ENCODE measurements at places on chromosomes 7 and 10. TPM values are rescaled to one million over a fixed set of nuclear protein-coding genes. Genes with fewer than 3 reads are reported as not detected.

- DNase-seq, result no peak
Observed at GRCh38 chr7:47505312-47506007, 76.5 kb downstream of the TNS3 start.

SPDYE9 gene
- total RNA-seq, result not detected

- peak; percentile 30 for DNase-seq
Observed at GRCh38 chr10:21385996-21386585, 139.4 kb downstream of the SKIDA1 start.

DNA sequence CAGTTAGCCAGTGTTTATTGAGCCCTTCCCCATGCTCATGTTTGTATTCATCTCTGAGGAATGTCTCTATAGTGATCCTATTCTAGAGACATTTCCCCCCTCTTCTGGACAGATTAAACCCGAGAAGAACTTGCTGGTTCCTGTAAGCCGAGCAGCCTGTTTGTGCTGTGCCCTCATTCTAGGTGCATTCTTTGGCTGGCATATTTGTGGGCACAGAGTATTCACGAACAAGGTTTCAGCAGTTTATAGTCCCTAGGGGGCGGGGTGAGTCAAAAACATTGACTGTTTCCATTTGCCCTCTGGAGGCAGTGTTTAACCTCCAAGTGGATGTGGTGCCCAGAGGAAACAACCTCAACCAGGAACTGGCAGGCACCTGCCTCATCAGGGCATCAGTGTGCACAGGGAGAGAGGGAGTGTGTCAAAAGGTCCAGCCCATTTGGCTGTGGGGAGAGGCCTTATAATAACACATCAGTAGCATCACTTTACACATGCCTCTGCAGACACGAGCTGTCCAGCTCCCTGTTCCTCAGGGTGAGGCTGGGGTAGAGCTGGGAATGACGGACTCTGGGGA, 273.3 kb upstream of the LRGUK start:
- DNase-seq, result peak; percentile 76

DNA sequence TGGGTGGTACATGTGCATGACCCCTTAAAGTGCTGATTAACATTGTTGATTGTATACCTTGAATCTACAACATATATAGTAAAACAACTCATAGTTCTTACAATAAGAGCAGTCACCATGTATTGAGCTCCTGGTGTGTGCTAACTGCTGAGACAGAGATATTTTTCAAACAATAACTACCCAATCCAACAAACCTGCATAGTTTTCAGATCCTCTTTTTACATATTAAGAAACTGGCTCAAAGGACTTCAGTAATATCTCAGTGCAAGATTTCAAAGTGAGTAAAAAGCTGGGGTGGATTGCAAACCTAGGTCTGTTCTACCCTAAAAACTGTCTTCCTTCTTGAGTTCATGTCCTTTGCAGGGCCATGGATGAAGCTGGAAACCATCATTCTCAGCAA, 272.2 kb downstream of the SNX13 start:
- DNase-seq, result no peak

GRCh38 chr7:150695654-150696053, 10.1 kb downstream of the GIMAP2 start:
- DNase-seq, result no peak

INSYN2A gene
- total RNA-seq, result under 0.01 TPM

GRCh38 chr7:31110331-31111108, 58.4 kb downstream of the ADCYAP1R1 start:
- DNase-seq, result no peak

- no peak for DNase-seq
Observed at GRCh38 chr10:114593816-114594468, 64.1 kb downstream of the ABLIM1 start.

LRRTM3 gene
- not detected for total RNA-seq

ZPBP gene
- not detected for total RNA-seq

DNA sequence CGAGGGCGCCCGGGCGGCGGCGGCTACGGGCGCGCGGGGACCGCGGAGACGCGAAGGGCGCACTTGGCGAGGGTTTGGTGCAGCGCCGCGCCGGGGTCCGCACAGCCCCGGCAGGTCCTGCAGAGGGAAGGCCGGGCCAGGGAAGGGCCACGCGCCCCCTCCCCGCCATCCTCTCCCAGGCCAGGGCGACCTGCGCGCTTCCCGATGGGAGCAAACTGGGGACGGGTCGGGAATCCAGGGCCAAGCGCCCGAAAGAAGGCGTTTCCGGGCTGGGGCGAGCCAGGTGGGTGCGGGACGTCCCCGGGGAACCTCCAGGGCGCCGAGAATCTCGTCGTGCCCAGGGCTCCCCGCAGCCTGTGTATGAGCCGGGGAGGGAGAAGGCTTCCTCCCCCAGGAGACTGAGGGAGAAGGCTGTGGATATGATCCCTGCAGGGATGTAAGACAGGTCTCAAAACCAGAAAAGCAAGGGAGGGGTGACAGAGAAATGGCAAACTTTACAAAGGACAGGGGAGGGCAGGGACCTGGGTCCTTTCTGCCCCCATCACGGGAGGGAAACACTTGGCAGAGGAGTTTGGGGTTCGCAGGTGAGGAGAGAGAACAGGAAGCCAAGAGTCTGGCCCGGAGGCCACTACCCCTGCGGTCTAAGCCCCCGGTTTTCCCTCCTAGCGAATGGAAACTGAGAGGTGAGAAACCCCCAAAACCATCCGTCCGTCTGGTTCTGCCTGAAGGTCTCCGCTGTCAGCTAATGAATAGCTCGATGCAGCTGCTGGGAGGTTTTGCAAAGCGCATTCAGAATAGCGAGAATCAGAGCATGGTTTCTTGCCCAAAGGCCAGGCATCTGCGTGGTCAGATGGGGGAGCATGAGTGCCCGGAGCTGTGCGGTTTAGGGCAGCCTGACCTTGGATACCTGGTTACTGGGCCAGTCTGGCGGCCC, 674 bp downstream of the AMZ1 start:
- peak; percentile 95 for DNase-seq

GSTK1 gene
- 96.1 TPM for total RNA-seq

ATRNL1 gene
- 0.12 TPM for total RNA-seq

FFAR4 gene
- total RNA-seq, result not detected

ASB4 gene
- total RNA-seq, result 0.12 TPM

PPP1R9A gene
- under 0.01 TPM for total RNA-seq

DNA sequence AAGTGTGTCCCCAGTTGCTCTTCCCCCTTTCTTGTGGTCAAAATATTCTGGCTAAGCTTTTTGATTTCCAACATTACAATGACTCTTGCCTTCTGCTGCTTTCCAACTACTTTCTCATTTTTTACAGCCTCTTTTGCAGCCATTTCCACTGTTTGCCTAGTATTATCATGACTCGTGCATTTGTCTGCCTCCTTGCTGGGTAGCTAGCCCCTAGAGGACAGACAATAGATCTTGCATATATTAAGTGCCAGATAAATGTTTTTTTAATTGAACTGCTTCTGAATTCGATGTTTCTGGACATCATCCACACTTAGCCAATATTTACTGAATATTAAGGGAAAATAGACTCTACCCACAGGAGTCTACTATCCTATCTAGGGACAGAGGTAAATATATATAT, 124.5 kb downstream of the POU6F2 start:
- no peak for DNase-seq

DNA sequence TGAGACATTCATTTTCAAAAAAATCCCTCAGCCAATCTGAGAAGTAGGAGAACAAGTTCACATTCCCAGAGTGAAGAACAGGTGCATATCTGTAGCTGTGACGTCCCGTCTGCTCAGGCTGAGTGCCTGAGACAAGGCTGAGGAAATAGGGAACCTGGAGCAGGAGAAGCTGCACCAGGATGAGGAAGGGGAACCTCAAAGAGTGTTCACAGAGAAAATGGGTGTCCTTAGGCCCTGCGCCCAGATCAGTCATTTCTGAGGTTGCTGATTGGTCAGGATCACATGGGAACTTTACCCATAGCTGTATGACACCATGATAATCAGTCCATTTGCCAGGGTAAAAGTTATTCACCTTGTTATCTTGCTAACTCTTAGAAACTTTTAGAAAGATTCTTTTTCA, 34.2 kb upstream of the TARP start:
- no peak for DNase-seq

GRCh38 chr7:36638586-36639263, 85.6 kb downstream of the AOAH start:
- DNase-seq, result no peak

KCNH2 gene
- total RNA-seq, result not detected

- no peak for DNase-seq
Observed at GRCh38 chr10:70744617-70745143, 40.5 kb downstream of the TBATA start.

DNA sequence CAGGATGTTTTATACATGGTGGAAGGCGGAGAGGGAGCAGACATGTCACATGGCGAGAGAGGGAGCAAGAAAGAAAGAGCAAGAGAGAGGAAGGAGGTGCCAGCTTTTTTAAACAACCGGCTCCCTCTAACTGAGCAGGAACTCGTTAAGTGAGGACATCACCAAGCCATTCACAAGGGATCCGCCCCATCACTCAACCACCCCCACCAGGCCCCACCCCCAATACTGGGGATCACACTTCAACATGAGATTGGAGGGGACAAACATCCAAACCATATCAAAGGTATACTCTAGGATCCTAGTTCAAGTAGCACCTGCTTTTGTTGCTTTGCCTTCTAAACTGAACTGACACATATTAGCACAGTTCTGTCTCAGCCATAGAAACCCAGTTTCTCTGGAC, 141.9 kb upstream of the KLF14 start:
- DNase-seq, result no peak

- DNase-seq, result no peak
Observed at GRCh38 chr10:14371581-14371980, 40.9 kb upstream of the FRMD4A start.

GRCh38 chr10:22486431-22486830, 141.1 kb downstream of the SPAG6 start:
- DNase-seq, result peak; percentile 28

DNA sequence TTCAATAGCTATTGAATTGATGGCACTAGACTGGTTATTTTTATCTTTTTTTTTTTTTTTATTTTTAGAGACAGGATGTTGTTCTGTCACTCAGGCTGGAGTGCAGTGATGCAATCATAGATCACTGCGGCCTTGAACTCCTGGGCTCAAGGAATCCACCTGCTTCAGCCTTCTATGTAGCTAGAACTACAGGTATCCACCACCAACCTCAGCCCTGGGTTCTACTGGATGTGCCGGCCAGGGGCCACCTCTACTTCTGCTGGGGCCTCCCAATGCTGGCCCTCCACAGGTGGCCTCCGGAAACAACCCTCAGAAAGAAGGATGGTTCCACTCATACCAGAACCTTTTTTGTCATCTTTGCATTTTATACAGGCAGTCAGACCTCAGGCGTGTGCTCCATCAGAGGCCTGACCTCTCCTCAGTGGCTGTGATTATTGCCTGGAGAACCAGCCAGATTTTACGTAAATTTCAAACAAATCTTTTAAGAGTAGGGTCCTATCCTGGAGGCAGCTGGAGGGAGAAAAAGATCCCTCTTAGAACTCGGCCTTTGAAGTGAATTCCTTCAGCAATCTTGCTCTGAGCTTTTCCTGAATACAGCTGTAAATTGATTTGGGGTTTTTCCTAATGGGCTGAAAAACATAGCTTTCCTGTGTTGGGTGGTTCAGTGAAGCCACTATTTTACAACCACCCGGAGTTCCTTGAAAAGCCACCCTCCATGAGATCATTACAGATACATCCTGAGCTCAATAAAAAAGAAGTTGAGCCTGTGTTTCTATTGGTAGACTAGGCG, 110.0 kb downstream of the SPAG6 start:
- no peak for DNase-seq

GRCh38 chr10:132223156-132223590, 36.4 kb downstream of the DPYSL4 start:
- DNase-seq, result peak; percentile 71

EN2 gene
- total RNA-seq, result not detected

GRCh38 chr10:35351021-35351420, 14.7 kb downstream of the CCNY start:
- DNase-seq, result no peak

APBB1IP gene
- 6.4 TPM for total RNA-seq

ZNF804B gene
- not detected for total RNA-seq
